Head of caudate nucleus (tissue), 42 donors: ENCODE measurements at places on chromosomes 2 and 18.
A peak's percentile ranks its signal among the peaks of the same experiment; 100 is the strongest.

DNA sequence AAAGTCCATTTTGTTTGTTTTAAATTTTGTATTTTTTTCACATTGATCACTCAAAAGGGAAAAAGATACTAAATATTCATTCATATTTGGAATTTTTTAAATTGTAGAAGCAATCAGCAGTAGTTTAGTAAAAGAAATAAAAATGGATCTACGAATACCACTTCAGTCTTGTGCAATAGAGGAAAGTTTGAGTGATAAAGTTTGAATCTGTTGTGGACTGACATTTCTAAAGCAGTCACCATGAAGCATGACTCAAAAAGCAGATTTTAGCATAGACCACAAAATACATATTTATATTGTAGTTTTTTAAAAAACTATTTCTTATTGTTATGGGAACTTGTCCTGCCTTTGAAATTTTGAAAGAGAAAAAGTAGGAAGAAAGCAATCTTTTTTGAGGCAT, 520.5 kb upstream of the ZEB2 start:
- DNase-seq = no peak

GRCh38 chr2:163888591-163888990, 152.8 kb upstream of the FIGN start:
- no peak for DNase-seq

- no peak for DNase-seq
These were observed 5.0 kb upstream of the EVA1A start for GRCh38 chr2:75565472-75566462.

- no peak for DNase-seq
These were observed 40.9 kb upstream of the BZW1 start for GRCh38 chr2:200770847-200771246.

DNA sequence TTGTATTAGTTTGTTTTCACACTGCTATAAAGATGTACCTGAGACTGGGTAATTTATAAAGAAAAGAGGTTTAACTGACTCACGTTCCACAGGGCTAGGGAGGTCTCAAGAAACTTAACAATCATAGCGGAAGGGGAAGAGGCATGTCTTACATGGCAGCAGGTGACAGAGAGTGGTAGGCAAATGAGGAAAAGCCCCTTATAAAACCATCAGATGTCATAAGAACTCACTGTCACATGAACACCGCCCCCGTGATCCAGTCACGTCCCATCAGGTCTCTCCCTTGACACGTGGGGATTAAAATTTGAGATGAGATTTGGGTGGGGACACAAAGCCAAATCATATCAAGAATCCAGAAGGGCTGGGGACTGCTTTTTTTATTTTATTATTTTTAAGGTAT, 120.0 kb downstream of the GALNT14 start:
- no peak for DNase-seq

GRCh38 chr2:31704561-31705212, 123.9 kb upstream of the SRD5A2 start:
- DNase-seq = no peak

DNA sequence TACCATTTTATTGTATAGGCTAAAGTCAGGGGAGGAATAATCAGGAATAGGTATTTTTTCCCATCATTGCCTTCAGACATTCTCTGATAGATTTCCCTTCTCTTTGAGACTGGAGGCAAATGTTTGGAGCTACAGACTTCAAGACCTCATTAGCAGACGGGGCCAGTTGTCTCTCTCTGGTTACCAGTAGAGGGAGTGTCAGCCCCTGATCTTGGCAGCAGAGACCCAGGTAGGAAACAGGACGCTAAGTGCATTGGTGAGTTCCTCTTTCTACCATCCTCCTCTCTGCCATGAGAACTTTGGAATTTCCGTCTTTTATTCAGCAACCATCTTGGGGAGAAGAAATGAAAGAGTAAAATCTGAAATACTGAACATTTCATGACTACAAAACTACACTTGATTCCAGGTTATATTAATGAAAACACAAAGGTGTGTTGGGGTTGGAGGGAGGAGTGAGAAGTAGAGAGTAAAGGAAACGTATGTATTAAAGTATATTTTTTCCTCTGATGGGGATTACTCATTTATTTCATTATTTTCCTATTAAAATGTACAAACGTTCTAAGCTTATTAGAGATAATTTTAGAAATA, 186.2 kb upstream of the GCFC2 start:
- peak; percentile 49 for DNase-seq

GRCh38 chr18:75418293-75419005, 9.1 kb downstream of the SMIM21 start:
- no peak for DNase-seq

DNA sequence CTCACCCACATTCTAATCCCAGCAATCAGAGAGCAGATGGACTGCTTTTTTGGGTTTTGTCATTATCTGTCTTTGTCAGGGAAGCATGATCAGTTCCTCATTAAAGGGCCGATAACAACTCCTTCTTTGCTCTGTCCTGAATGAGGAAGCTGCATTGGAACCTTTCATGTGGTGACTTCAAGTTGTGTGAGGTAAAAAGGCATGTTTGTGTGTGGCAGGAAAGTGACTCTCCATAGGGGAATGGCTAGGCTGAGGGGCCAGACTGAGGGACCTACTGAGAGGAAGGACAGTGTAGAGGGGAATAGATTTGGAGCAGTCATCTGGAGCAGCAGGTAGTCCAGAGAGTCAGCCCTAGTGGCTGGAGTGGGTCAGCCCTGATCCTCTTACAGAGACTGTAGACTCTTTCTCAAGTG, 23.6 kb upstream of the LRRTM1 start:
- DNase-seq = no peak

- DNase-seq = no peak
These were observed 55.8 kb downstream of the MYOM1 start for GRCh38 chr18:3163968-3164367.
